Epithelial cell of prostate (primary cell): ENCODE measurements at places on chromosomes 11 and 22.

DNA sequence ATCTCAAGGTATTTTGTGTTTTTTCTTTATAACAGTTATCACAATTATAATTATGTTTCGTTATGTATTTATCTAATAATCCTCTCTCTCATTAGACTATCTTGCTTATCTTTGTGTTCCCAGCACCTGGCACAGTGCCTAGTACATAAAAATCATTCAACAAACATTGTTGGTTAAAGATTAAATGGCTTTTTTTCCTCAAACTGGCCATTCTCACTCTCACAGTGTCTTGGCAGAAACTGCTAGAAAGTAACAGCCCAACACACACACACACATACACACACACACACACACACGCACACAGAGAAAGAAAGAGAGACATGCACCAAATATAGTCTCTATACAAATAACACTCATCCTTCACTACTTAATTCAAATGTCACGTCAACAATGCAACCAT is 36.8 kb downstream of the OR10A6 start:
- no peak for DNase-seq

GRCh38 chr11:134531327-134532130 is 119.5 kb upstream of the B3GAT1 start:
- DNase-seq, result no peak

DNA sequence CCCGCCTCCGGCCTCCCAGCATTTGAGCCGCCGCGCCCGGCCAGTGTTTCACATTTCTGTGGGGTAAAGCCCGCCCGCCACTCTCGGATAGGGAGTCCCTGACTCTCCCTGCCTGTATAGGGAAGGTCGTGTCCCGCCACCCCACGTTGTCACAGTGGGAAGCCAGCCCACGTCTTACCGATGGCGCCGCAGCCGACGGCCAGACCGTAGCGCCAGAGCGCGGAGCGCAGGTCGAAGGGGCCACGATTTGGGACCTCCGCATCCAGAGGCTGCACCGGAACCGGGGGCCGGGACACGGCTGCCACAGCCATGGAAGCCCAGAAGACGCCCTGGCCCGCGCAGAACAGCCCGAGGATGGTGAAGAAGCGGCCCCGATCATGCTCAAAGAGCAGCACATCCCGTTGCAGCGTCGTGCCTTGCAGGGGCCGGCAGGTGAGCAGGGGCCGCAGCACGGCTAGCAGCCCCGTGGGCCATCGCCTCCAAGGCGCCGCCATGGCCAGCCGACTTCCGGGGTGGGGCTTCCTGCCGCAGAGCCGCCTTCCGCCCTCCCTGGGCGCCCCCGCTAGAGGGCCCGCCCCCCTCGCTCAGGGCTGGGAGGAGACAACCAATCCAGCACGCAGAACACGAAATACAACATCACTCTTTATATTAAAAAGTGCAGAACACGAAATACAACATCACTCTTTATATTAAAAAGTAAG is at the start of gene TMEM223:
Gene TMEM223, minus strand, starts transcription at position 506 of the 701 bp plus-strand sequence. Its CDS starts 12 bp downstream, at position 494.
- no peak for DNase-seq

DNA sequence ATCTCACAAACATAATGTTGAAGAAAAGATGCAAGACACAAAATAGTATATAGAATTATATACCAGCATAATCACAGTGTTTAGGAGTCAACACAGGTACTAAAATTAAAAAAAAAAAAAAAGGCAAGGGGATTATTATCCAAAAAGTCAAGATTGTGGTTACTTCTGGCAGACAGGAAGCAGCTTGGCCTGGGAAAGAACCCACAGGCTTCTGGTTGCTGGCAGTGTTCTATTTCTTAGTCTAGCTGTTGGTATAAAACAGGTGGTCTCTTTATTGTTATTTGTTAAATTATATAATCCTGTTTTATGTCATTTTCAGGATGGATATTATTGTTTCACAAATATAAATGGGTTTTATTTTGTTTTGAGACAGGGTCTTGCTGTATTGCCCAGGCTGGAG is 54.0 kb downstream of the C11orf58 start:
- no peak for DNase-seq

DNA sequence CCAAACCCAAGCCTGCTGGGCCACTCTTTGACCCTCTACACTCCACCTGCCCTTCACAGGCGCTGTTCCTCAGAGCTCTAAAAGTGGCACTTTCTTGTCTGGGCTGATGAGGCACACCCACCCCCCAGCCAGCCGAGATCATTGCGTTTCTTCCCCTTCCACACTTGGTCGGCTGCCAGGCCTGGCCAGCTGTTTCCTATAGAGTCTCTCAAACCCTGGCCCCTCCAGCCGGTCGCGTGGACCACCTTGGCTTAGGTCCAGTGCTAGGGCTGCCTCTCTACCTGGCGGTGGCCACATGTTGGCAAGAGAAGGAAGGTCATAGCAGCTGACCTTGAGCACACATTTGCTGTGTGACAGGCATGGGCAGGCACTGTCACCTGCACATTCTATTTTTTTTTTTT is 60.6 kb downstream of the PPP6R2 start:
- no peak for DNase-seq

GRCh38 chr11:76783896-76784813 is 999 bp downstream of the TSKU start:
- DNase-seq, result peak; percentile 69

- no peak for DNase-seq
These were observed 651 bp upstream of the FAM83F start for GRCh38 chr22:39994041-39994565.

- DNase-seq, result no peak
These were observed 42.6 kb upstream of the MPEG1 start for GRCh38 chr11:59255281-59255680.

- DNase-seq, result no peak
These were observed 51.6 kb upstream of the MYEOV start for GRCh38 chr11:69242266-69242920.

- no peak for DNase-seq
These were observed 3.4 kb downstream of the CADM1 start for GRCh38 chr11:115500547-115501501.

GRCh38 chr22:22945195-22945594 is 57.6 kb downstream of the IGLL5 start:
- DNase-seq, result no peak

- no peak for DNase-seq
These were observed 12.6 kb upstream of the IL18BP start for GRCh38 chr11:71986131-71986530.

GRCh38 chr11:6468712-6469495 is 4.8 kb downstream of the TRIM3 start:
- DNase-seq, result no peak

GRCh38 chr11:104728927-104729326 is 169.3 kb downstream of the CASP12 start:
- no peak for DNase-seq

DNA sequence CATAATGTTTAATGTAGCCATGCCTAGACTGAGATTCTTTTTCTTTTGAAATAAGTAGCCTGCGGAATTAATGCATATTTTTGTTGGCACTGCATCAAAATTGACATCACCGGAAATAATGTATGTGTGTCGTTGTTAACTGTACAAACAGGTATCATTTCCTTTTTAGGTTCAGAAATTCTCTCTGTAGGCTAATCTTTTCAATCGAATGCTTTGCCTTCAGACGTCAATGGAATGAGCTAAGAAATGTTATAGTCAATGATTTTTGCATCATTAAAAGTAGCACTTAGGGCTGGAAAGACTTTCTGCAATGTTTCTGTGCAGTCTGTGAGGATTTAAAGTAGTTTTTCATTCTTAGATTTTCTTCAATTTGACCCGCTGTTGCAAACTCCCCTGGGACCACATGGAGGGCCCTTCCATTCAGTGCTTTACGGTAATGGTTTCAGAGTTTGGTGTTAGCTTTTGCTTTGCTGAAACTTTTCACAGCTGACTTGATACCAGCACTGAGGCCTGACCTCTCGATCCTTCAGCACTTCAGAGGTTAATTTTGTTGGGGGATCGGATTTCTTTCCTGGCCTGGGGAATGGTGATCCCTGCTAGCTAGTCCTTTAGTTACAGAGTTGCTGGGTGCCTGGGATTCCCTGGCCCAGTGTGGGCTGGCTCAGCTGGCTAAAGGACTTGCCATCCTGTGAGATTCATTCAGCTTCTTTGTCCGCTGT is 137.8 kb downstream of the DBX1 start:
- DNase-seq, result no peak

DNA sequence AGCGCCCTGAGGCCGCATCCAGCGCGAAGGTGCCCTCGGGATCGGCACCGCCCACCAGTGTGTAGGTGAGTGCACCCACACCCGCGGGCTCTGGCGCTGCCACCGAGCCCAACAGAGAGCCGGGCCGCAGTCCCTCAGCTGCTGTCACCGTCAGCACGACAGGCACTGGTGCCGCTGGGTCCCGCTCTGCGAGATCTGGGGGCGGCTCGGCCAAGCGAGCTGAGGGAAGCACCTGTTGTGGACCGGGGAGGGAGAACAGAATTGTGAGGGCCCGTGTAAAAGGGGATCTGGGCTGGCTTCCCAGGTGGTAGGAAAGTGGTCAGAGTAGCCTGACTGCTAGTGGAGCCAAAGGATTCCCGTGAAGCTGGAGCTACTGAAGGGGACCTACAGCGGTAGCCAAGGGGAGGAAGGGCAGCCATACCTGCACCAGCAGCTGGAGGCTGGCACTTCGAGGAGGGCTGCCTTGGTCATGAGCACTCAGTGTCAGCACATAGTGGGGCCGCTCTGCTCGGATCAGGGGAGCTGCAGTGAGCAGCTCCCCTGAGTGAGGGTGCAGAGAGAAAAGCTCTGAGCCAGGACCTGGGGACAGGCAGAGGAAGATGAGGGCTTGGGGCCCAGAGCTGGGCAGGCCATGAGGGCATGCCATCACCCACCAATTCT is 11.5 kb upstream of the TPP1 start:
- no peak for DNase-seq
